Peyer's patch (tissue), 4 donors: ENCODE measurements at places on chromosomes 1 and 21.

GRCh38 chr1:30506291-30507015 lies 216.9 kb downstream of the MATN1 start:
- no peak for DNase-seq

GRCh38 chr1:41780916-41781315 lies 137.8 kb downstream of the HIVEP3 start:
- no peak for DNase-seq

DNA sequence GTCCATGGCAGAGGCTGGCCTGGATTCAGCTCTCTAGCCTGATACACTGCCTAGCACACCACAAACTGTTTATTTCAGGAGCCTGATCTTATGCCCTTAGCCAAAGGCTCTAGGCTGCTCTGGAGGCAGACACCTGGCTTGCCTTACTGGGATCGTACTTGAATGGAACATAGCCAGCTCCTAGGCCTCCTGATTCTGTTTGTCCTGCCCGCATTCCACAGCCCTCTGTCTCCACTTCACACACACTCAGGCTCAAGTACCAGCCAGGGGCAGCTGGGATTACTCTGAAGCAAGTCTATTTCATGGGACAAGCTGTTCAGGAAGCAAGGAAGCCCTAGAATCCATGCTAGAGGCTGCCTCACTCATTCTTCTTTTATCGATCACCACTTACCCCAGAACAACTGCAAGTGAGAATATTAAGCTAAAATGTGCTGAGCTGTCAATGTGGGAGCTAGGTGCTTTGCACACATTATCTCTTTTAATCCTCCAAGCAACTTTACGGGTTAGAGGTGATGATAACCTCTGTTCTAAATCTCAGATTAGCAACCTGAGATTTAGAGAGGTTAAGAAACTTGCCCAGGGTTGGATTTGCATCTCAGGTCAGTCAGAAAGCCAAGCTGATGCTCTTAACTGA lies 31.1 kb upstream of the CYP4B1 start:
- no peak for DNase-seq

DNA sequence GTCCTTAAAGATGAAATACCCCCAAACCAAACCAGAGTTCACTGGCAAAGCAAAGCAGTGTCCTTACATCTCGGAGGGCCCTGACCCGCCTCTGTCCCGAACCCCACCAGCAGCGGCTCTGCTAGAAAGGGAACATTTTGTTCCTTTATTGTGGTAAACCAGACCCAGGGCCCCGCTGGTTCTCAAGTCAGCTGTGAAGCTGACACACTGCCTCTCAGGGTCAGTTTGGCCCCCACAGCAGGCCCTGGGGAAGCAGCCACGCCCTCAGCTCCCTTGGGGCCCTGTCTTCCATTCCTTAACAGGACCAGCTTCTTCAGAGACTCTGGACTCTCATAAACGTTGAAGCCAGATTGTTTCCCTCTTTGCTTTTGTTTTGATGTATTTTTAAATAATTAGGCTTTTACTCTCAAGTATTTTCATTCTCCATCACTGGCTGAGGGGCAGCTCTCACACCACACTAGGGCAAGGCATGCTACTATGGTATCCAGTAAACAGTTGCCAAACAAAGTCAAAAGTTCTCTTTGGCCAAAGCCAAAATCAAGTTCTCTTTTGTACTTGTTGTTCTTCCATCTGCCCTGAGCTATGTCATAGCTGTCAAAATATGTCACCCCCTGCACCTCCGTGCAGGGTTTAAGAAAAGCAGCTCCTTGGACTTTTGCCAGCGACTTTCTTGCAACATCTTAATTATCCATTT lies 61.1 kb upstream of the ANGPTL1 start:
- DNase-seq, result peak; percentile 80

- DNase-seq, result no peak
These were observed 19.8 kb downstream of the NCF2 start for GRCh38 chr1:183570451-183570850.
